Adipocyte (in vitro differentiated cells): ENCODE measurements at places on chromosomes 6 and 20.

DNA sequence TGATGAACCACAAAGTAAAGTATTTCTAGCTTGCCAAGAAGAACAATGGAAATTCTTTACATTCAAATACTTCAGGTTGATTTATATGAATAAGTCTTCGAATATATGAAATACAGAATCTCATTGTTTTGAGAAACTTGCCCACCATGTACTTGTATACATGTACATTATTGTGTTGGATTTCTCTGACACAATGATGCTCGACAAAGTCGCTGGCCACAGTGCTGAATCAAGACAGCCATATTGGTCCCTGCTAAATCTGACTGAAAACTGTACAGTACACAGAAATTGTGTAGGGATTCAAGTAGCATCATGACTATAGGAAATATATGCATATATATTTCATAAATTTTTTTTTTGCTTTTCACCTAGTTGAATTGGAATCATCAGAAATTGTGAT is 13.1 kb upstream of the LIN28B start:
- DNase-seq = peak; percentile 34

- no peak for DNase-seq
These were observed 575.9 kb upstream of the JAG1 start for GRCh38 chr20:11249683-11250082.

DNA sequence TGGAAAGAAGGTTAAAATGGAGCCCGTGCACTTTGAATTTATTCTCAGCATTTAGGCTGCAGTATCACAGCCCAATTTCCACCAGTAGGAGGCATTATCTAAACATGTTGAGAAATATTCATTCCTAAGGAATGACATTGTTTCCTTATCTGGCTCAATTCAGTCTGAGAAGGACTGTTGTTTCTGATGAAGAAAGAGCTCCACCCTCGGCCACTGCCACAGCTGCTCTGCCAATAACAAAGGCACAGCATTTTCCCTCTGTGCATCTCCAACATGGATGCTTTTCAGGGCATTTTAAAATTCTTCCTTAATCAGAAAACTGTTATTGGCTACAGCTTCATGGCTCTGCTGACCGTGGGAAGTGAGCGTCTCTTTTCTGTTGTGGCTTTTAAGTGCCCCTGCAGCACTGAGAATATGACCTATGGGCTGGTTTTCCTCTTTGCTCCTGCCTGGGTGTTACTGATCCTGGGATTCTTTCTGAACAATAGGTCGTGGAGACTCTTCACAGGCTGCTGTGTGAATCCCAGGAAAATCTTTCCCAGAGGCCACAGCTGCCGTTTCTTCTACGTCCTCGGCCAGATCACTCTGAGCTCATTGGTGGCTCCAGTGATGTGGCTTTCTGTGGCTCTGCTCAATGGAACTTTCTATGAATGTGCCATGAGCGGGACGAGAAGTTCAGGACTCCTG is at the start of gene CALHM5:
CALHM5 (plus strand) TSS at position 216 of the 687 bp plus-strand sequence; CDS start at position 274, 58 bp downstream.
- peak; percentile 95 for DNase-seq

DNA sequence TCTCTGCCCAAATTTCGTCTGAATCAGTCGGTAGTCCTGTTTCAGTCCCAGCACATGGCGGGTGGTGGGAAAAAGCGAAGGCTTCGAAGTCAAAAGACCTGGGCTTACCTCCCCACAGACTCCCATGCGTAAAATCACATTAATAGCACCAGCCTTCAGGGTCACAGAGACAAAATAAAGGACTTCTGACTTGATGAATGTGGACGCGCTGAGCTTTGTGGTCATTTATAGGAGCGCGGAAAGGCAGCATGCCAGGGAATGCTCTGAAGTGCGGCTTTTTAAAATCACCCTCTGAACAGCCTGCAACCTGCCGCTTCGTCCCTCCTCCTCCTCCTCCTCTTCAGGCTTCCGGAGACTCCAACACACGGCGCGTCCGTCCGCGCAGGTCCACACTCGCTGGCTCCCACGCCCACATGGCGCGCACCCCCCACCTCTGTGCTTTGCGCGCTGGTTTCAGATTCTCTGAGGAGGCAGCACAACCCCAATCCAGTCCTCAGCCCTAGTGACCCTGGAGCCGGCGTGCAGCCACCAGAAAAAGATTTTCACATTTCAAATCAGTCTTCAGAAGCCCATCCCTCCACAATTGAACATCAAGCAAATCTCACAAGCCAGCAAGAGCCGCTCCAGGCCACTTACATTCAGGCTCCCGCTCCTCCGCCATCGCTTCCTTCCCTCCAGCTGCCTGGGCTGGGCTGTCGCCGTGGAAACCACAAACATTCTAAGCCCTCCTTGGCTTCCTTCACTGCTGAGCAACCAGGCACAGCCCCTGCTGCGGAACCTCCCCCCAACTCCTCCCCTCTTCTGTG is at the start of gene C6orf118:
C6orf118 (minus strand) TSS at position 680 of the 806 bp plus-strand sequence; CDS start at position 661, 19 bp downstream.
- DNase-seq = peak; percentile 32

- no peak for DNase-seq
These were observed 234.1 kb downstream of the SLC35F1 start for GRCh38 chr6:118141211-118141610.

GRCh38 chr6:52654592-52654991 is 16.3 kb upstream of the TMEM14A start:
- no peak for DNase-seq

DNA sequence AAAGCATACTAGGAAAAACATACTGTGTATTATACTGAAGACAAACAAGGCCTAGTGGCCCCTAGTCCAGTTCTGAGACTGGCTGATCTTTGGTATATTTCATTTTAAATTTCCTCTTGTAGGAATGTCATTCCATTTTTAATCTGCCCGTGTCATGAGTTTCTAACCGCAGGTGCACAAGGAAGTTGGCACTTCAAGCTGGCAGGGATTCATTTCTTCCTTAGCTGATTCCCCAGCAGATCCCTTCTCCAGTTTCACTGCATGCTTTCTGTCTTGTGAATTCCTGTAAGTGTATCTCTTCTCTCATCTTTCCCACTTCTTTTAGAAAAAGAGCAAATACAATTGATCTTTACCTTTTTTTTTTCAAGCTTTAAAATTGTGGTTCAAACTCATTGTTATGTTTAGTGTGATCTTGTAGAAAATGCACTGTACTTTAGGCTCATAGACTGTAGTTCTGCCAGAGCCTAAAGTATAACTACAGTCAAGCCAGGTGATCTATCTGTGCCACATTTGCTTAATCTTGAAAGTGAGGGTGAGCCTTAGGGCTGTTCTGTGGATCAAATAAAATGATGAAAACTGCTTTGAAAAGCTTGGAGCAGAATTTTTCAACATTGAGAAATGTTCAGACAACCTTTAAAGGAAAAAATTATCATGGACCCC is 37.0 kb downstream of the RNF217 start:
- no peak for DNase-seq

DNA sequence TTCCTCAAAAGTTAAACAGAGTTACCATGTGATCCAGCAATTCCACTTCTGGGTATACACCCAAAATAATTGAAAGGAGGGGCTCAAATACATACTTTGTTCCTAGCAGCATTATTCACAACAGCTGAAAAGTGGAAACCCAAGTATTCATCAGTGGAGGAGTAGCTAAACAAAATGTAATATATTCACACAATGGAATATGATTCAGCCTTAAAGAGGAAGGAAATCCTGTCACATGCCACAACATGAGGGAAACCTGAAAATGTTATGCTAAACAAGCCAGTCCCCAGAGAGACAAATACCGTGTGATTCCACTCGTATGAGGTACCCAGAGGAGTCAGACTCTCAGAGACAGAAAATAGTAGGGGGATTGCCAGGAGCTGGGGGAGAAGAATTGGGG is 44.5 kb downstream of the PXDC1 start:
- no peak for DNase-seq

DNA sequence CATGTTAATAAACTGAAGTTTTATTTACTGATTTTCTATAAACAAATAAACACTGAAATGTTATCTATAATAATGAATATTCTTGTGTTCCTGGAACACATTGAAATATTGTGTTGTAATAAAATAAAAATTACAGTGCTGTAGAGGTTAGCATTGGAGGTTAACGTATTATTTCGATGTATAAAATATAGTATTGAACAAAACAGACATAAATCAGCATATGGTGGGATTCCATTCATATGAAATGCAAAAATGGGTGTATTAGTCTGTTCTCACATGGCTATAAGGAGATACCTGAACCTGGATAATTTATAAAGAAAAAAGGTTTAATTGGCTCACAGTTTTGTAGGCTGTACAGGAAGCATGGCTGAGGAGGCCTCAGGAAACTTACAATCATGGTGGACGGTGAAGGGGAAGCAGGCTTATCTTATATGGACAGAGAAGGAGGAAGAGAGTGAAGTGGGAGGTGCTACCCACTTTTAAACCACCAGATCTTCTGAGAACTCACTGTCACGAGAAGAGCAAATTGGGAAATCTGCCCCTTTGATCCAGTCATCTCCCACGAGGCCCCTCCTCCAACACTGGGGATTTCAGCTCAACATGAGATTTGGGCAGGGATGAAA is 24.6 kb upstream of the BMP6 start:
- no peak for DNase-seq

GRCh38 chr6:163459536-163459935 is 45.0 kb downstream of the QKI start:
- no peak for DNase-seq

GRCh38 chr6:44201200-44201599 is 15.5 kb upstream of the MYMX start:
- no peak for DNase-seq

DNA sequence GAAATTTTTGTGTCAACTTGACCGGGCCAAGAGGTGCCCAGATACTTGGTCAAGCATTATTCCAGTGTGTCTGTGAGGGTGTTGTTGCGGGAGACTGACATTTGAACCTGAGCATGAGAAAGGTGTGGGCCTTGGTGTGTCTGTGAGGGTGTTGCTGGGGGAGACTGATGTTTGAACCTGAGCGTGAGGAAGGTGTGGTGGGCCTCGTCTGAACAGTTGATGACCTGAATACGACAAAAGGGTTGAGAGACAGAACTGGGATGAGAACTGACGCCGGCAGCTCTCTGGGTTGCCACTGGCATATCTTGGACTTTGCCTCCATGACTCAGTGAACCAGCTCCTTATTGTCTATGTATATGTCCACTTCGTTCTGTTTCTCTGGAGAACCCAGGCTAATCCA is 240.5 kb downstream of the ERMARD start:
- no peak for DNase-seq

DNA sequence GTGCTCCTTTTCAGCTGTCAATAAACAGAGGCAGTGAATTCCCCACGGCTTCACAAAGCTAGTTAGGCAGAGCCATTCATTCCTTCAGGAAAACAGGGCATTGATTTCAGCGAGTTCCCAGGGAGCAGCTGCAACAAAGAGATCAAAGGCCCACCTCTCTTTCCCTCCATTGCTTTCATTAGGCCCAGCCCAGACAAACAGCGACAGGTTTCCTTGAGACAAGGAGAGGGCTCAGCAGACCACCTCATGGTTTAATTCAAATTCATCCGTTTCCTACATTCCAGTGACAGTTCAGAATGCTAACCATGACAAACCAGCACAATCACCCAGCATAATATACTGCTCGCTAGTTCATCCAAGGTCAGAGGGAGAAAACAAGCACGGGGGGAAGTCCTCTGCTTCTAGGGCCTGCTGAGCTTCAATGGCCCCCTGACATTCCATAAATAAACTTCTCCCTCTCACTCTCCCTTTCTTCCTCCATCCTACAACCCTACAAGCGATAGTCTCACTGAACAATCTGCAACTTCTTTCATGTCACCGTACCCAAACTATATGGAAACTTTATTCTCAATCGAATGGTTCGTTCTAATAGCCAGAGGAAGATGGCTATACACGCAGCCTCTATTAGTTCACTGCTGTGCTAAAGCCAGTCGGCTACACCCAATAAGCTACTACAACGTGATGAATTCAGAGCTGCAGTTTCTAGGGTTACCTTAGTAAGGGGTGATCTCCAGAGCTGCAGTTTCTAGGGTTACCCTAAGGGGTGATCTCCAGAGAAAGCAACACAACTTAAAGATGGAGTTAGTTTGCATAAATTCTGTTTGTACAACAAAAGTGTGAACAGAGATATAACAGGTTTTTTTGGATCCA is 34.7 kb downstream of the PLAGL1 start:
- no peak for DNase-seq

- no peak for DNase-seq
These were observed 309.1 kb downstream of the SOX4 start for GRCh38 chr6:21902628-21903169.

DNA sequence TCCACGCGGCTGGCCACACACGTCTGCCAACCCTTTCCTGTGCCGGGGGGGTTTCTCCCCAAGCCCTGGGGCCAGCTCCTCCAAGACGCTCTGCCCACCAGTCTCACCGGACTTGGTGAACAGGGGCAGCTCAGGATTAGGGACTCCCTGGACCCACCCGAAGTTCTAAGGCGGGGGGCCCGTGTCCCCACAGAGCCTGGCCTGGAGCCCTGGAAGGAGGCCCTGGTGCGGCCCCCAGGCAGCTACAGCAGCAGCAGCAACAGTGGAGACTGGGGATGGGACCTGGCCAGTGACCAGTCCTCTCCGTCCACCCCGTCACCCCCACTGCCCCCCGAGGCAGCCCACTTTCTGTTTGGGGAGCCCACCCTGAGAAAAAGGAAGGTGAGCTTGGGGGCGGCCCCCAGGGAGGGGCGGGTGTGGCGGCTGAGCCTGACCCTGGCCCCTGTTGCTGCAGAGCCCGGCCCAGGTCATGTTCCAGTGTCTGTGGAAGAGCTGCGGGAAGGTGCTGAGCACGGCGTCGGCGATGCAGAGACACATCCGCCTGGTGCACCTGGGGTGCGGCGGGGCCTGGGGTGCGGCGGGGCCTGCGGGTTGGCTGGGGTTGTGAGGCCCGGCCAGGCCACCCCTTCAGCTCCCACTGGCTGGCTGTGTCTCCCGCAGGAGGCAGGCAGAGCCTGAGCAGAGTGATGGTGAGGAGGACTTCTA is 2.3 kb downstream of the SLC2A4RG start:
- DNase-seq = no peak

DNA sequence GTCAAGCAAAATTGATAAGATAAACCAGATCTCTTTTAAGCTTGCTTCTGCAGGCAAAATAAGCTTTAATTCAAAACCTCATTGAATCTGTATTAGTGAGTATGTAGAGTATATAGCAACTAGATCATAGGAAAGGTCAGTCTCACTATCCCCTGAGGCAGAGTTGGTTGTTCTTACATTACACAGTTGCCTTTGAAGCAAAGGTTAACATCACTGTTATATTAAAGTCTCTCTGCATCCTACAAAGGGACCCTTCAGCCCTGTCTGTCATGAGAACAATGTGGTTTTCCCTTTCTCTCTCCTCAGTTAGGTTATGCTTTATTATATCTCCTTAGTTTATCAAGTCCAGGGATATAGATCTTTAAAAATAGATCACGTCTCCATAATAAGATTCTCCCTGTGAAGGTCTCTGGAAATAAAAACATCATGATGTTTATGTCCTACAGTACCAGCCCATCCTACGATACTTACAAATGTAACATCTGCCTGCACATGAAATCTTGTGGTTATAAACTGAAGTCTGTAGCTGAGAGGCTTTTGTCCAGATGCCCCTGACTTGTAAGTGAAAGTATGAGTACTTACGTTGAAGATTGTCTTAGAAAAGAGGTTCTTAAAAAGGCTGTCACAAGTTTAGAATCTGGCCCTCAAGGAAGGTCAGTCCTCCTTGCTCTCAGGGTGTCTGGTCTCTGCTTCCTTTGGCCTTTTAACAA is 103.6 kb downstream of the VIP start:
- no peak for DNase-seq
